Stimulated activated CD4-positive, alpha-beta T cell treated with anti-CD3 and anti-CD28 coated beads, Interleukin-4, amount 100 ng/mL, for 24 hours (primary cell): ENCODE measurements at places on chromosomes 12 and 14.

DNA sequence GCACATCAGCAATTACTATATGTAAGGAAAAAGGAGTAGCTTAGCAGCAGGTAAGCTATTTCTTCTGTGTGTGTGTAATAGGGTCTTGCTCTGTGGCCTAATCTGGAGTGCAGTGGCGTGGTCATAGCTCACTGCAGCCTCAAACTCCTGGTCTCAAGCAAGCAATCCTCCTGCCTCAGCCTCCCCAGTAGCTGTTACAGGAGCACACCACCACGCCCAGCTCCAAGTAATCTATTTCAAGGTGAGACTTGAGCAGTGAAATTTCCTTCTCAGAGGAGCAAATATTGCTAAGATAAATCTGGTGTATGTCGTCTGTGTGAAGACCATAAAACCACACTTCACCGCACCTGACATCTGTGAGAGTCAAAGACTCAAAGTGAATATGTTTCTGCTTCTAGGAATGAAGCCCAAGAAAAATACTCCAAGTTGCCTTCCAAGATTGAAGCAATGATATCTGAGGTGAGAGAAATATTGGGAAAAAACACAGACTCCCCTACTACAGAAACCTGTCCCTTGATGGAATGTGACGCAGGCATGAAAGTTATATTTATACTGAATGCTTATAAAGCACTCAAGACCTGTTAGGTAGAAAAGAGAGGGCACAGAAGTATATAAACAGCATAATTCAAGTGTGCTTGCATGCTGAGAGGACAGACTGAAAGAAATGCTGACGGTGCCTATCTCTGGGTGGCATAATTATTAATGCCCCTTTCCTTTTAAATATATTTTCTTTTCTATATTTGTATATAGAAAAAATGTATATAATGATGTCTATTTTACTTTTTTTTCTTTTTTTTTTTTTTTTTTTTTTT, 2.5 kb upstream of the SELPLG start:
- no peak for DNase-seq

DNA sequence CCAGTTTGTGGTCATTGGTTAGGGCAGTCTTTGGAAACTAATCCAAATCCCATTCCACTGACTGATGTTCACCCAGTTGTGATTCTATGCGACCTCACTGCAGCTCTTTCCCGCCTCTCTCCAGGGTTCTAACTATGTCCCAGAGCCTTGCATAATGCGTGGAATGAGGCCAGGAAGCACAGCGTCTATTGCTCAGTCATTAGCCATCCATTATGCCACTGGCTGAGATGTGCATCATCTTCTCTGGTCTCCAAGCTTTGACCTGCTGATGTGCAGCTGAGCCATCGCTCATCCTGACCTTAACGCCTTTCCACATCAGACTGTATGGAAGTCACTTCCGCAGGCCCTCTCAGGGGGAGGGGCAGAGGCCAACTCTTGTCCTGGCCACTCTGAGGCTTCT, 115.4 kb upstream of the VRK1 start:
- no peak for DNase-seq

DNA sequence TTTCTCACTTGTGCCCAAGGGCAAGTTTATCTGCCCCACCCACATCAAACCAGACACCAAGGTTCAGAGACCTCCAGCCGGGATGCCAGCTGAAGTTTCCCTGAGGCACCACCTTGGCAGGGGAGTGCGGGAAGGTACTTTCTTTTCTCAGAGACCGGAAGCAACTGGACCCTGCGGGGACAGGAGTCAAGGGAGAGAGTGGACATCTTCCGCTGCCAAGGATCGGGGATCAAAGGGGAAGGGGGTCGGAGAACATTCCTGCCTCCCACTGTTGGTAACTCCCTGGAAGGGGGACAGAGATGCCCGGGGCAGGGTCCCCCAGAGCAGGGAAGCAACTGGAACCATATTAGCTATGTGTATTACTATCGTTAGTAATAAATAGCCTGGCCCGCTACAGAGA, 161.8 kb downstream of the DICER1 start:
- no peak for DNase-seq

- no peak for DNase-seq
These were observed 4.3 kb upstream of the ASB2 start for GRCh38 chr14:93980456-93981201.

DNA sequence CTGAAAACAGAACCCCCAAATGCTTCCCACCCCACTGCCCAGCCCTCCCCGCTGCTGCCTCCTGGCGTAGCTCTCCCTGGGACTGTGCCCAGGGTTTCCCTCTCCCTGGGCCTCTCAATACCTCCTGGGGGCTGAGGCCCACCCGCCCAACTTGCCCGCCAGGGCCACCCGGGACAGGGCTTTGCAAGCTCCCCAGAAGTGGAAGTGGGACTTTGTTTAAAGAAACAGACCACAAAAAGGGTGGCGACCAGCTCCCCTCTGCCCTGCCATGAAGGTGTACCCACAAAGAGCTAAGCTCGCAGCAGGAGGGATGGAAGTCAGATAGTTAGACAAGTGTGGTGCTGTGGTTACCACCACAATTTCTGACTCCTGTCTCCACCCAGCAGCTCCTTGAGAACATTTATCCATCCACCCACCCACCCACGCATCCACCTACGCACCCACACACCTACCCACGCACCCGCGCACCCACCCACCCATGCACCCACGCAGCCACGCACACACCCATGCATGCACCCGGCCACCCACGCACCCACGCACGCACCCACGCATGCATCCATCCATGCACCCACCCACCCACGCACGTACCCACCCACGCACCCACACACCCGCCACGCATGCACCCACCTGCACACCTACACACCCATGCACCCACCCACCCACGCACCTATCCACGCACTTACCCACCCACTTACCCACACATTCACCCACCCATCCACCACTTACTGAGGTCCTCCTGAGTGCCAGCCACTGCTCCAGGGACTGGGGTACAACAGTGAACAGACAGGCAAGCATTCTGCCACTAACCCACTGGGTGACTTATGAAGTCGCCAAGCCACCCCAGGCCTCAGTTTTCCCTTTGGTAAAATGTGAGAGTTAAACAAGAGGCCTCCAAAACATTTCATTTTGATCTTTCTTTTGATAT, 127.3 kb downstream of the SCARB1 start:
- DNase-seq: no peak
